ENCODE measurements at places on chromosomes 11 and 22.

- no peak for DNase-seq
These were observed 200.7 kb downstream of the MSANTD4 start for GRCh38 chr11:105821372-105821771.

- DNase-seq = no peak
These were observed 3.0 kb downstream of the TSPAN18 start for GRCh38 chr11:44729713-44730112.

GRCh38 chr22:39634530-39635405, 64.2 kb downstream of the CACNA1I start:
- no peak for DNase-seq

- DNase-seq = no peak
These were observed 11.1 kb upstream of the ST3GAL4 start for GRCh38 chr11:126344141-126345080.

- peak; percentile 64 for DNase-seq
These were observed 87.0 kb downstream of the CSNK2A3 start for GRCh38 chr11:11265994-11266606.

- no peak for DNase-seq
These were observed 39.7 kb downstream of the MRGPRX2 start for GRCh38 chr11:19020831-19021230.

DNA sequence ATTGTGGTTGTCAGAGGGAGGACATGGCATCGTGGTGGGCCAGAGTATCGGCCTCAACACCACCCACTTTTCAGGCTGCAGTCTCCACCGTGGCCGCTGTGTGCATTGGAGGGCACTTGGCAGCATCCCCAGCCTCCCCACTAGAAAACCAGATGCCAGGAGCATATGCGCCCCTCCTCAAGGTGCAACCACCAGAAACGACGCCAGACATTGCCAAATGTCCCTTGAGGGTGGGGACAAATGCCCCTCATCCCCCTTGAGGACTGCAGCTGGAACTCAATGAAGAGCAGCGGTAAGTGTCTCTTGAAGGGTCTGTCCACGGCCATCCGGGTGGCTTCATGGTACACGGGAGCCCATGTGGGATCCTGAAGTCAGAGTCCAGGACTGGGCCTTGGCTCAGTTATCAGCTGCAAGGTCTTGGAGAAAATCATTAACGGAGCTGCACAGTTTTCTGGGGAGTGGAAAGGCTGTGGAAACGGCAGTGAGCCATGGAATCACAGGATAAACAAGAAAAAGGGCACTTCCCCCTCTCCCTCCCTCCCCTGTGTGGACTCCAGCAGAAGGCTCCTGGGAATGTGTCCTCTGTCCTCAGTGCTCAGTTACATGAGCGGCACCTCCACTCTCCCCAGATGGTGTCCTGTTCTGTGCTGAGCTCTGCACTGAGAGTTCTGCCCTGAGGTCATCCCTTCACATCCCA, 324.4 kb upstream of the B3GAT1 start:
- no peak for DNase-seq

- DNase-seq = no peak
These were observed 75.3 kb downstream of the KCNQ1 start for GRCh38 chr11:2519862-2520735.

DNA sequence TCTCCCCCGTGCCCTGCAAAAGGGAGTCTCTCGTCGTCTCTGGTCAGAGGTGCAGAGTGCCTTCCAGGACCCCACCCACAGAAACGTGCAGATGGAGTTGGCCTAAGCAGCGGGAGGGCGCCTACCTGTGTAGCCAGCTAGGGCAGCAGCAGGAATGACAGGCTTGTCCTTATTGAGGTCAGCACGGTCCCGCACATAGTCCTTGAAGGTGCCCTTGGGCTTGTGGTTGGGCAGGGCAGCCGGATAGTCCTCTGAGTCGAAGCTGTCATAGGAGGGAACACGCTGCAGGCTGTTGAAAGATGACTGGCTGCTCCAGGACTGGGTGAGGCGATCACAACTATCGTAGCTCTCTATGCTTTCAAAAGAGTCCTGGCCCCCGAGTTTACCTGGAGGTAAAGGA, 107.3 kb downstream of the ETS1 start:
- DNase-seq = no peak

- DNase-seq = no peak
These were observed 10.3 kb upstream of the TPP1 start for GRCh38 chr11:6629573-6629891.

GRCh38 chr11:75403983-75404658, 4.8 kb downstream of the RPS3 start:
- DNase-seq = no peak

DNA sequence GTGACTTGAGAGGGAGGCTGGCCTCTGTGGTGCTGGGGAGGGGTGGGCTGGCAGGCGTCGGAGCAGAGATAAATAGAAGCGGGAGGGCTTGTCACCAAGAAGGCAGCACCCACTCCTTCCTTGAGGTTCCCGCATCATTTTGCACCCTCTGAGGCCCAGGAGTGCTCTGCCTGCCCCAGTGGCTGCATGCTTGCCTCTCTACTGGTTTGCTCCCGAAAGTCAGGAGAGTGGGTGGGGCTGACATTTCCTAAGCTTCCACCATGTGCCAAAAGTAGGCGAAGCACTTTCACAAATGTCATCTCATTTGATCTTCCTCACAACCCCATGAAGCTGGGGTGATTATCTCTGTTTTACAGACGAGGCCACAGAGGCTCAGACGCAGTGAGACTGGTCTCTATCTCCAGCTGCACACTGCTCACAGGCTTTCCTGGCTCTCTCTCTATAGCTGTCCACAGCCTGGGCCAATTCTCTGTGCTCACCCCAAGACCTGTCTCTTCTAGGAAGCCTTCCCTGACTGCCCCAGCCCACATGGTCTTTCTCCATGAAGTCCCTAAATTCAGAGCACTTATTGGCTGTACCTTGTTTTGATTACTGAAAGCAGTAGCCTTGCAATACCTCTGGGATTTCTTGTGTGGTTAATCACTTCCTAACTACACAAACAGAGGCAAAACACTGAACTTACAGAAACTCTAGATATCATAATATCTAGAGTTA, 2.6 kb upstream of the UCP3 start:
- DNase-seq = no peak

GRCh38 chr11:132427611-132428010, 1057.2 kb downstream of the NTM start:
- DNase-seq = no peak

DNA sequence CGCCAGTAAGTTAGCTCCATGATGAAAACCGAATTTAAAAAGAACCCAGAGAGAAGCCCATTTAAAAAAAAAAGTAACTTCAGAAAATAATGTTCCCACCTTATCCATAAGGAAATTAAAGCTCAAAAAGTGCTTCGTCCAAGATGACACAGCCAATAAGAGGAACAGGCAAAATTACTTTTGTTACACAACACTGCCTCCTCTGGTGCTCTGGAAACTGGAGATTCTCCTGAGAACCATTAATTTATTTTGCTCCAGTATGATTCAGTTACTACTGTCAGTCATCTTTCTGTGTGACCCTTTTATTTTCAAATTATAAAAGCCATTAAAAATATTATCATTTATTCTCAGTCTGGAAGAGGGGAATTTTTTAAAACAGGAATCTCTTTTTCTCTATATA, 2.0 kb downstream of the IFT27 start:
- no peak for DNase-seq

- no peak for DNase-seq
These were observed 24.3 kb downstream of the BCR start for GRCh38 chr22:23204541-23205157.

GRCh38 chr22:50209893-50210292, 9.1 kb downstream of the SELENOO start:
- peak; percentile 81 for DNase-seq

DNA sequence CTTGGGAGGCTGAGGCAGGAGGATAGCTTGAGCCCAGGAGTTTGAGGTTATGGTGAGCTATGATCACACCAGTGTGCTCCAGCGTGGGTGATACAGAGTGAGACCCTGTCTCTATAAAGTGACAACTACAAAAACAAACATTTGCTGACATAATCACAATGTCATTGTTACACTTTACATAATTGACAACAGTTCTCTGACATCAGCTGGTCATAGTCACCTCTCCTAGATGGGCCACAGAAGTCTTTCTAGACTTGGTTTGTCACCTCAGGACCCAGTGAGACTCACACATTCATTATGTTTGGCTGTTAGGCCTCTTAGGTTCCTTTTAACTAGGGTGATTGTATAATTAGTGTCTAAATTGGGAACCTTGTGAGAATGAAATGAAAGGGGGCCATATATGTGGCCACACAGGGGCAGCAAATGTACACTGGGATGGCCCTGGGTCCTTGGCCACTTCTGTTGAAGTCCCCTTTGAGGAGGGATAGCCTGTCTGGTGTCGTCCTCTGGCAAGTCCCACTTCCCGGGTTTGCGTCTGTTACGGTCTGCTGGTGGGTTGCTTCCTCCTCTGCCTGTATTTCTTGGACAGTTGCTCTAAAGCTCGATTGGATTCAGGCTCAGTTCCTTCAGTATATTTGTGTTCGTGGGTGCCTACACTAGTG, 5.8 kb upstream of the PPIL2 start:
- no peak for DNase-seq

- DNase-seq = no peak
These were observed 26.7 kb downstream of the SERGEF start for GRCh38 chr11:17986007-17986710.

DNA sequence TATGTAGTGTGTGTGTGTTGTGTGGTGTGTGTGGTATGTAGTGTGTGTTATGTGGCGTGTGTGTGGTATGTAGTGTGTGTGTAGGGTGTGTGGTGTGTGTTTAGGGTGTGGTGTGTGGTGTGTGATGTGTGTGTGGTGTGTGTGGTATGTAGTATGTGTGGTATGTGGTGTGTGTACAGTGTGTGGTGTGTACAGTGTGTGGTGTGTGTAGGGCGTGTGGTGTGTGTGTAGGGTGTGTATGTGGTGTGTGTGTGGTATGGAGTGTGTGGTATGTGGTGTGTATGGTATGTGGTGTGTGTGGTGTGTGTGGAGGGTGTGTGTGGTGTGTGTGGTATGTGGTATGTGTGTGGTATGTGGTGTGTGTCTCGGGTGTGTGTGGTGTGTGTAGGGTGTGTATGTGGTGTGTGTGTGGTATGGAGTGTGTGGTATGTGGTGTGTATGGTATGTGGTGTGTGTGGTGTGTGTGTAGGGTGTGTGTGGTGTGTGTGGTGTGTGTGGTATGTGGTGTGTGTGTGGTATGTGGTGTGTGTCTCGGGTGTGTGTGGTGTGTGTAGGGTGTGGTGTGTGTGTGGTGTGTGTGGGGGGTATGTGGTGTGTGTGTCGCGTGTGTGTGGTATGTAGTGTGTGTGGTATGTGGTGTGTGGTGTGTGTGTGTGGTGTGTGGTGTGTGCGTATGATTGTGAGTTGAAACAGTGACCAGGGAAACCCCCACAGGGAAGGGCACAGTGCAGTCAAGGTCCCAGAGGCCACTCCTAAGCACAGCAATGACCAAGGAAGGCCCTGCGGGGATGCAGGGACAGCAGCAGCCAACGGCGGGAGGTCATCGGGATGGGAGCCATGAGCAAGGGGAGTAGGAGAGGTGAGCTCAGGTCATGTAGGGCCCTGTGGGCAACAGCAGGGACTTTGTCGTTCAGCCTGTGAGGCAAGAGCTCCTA, 2.9 kb upstream of the PPP6R2 start:
- DNase-seq = no peak

GRCh38 chr11:62552485-62553079, 6.0 kb upstream of the AHNAK start:
- DNase-seq = peak; percentile 81

GRCh38 chr11:32847511-32847910, 17.8 kb downstream of the PRRG4 start:
- no peak for DNase-seq

- DNase-seq = no peak
These were observed 6.4 kb downstream of the DERL3 start for GRCh38 chr22:23832226-23833016.

- DNase-seq = no peak
These were observed 1325.8 kb downstream of the TBC1D22A start for GRCh38 chr22:48088251-48088650.

GRCh38 chr11:46363455-46364005, 16.3 kb downstream of the DGKZ start:
- DNase-seq = no peak

DNA sequence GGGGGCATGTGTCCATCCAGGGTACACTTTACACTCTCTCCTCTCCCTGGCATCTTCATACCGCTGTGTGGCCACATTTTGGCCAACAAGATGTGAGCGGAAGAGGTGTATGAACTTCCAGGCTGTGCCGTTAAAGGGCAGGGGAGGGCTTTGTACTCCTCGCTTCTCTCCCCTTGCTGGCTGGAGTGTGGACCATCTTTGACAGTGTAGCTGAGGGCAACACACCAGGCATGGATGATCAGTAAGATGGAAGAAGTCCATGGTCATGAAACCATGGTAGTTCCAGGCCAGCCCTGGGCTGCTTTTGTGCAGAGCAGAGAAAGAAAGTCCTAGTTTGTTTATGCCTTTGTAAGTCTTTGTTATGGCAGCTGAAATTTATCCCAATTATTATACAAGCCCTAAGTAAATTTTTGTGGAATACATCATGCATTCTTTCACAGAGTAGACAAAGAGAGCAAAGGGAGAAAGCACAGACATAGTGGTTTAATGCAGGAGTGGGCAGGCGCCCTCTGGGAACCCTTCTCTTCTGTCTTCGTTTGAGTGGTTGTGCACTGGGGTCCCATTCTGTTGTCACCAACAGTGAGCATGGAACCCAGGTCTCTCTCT, 70.4 kb downstream of the FBXO7 start:
- DNase-seq = no peak

DNA sequence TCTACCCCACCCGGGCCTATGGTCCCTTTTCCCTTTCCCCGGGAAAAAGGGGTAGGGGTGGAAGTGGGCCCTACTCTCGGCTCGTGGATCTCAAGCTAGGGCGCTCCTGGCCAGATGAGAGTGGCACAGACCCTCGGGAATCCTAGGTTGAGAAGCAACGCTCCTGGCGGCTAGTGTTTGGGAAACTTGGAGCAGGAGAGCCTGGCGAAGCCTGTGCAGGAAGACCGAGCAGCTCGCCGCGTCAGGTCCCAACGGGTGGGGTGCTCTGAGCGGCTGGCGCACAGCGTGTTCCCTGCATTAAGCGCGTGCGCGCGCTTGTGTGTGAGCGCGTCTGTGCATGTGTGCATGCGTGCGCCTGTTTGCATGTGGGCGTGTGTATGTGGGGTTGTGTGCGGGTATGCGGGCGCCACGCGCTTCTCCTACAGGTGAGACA, 7.1 kb upstream of the FLI1 start:
- DNase-seq = peak; percentile 49

Data from D341Med (cell line).